NCI-H524 (cell line): ENCODE measurements at places on chromosomes 12 and 14.

DNA sequence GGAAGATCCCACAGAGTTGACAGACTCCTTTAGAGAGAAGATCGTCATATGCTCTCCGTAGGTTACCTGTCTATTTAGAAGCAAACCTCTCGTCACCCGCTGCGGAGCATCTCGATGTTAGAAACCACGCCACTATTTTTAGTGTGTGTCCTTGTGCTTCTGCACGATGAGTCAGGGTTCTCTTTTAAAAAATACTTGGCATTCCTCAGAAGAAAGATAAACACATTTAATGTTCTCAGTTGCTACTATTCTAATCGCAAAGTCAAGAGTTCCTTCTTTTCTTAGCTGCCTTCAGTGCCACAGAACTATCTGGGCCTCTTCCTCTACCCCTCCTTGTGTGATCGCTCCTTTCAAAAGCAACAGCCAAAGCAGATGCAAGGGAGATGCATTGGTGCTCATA lies 192.4 kb downstream of the PELI2 start:
- DNase-seq: no peak

GRCh38 chr12:19236656-19237055 lies 107.1 kb downstream of the PLEKHA5 start:
- DNase-seq: no peak

DNA sequence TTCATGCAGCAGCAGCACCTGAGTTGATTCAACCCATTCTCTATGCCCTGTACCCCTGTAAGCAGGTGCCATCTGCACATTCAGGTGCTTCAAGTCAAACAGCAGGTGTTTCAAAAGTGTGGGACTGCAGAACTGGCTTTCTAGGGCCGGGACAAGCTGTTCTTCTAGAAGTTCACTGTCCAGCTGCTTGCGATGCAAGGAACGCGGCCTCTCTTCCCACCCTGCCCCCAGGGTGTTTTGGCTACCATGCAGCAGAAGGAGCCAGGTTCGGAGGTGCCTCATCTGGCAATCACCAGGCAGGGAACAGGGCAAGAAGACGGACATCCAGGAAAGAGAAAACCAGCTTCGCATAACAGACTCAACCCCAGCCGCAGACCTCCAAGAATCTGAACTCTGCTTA lies 35.2 kb downstream of the TMEM132D start:
- no peak for DNase-seq

GRCh38 chr14:18688346-18688745 lies 87.4 kb downstream of the OR11H12 start:
- no peak for DNase-seq

GRCh38 chr14:99351166-99352007 lies 79.4 kb upstream of the BCL11B start:
- no peak for DNase-seq

DNA sequence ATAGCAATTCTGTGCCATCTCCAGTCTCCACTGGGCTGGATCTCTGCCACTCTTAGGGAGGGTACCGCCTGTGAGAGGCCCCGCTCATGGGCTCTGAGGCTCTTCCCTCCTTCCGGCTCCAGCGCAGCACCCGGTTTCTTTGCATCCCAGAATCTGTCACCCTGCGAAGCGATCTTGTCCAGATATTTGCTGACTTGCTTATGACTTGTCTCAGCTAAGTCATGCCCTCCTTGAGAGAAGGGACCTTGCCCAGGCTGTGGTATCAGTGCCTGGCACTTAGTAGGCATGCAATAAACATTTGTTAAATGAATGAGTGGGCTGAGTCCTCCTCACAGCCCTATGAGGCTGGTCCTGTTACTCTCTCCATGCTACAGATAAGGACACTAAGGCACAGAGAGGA lies 13.4 kb downstream of the KRT80 start:
- DNase-seq: no peak

DNA sequence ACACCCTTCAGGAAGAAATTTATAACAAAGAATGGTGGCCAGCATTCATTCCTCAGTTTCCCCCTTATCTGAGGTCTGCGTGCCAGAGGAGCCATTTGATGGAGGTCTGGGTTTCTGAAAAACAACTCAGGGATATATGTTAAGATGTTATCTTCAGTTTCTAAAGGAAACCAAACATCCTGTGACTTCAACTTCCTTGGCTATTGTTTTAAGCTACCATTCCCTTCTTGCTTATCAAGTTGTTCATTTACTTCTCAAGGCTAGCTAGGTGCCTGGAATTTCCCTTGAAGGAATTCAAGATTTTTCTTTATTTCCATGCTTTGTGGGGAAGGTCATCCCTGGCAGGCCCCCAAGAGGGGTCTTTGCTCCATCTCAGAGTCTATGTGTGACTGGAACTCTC lies 27.1 kb upstream of the OXA1L start:
- DNase-seq: no peak

- no peak for DNase-seq
Observed at GRCh38 chr12:91328451-91328850, 145.8 kb upstream of the DCN start.
